Epithelial cell of prostate (primary cell): ENCODE measurements at places on chromosomes 2 and 18.

DNA sequence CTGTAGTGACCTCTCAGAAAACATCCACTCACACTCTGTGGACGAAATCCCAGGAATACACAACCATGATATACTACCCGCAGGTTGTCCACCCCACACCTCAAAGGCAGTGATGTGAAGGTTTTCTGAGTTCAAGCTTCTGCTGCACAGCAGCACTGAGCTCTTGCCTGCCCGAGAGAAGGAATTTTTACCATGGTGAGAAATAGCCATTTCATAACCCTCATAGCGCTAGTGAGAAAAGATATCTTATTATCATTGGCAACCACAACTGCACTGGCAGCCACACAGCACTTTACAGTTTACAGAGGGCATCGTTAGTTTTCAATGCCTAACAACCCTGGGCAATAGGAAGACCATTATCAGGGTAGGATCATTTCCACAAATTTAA, 36.9 kb downstream of the NAPG start:
- no peak for DNase-seq

DNA sequence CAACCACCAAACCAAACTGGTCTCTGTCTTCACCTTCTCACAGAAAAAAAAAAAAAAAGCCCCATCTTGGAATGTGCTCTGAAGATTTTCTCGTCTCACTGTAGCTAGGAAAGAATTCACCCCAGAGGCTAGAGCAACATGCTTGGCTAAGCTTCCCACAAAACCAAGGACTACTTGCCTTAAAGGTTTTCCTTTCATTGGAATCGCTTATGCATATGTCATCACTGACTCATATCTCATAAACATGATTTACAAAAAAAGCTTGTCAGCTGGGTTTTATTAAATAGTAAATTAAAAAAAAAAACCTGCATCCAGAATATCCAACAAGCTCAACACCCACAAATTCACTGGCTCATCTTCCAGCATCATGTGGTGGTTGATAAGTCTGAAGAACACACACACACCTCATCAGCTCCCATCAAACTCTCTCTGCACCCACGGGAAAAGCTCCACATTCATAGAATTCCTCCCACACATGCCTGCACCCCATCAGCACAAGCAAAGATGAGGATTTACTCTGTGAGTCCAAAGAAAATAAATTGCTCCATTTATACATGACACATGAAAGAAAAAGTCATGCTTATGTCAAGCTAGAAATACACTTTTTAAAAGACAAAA, 182.0 kb upstream of the TRIB2 start:
- DNase-seq: peak; percentile 64

GRCh38 chr2:104855221-104856085, 1.5 kb downstream of the POU3F3 start:
- no peak for DNase-seq

GRCh38 chr2:9646196-9647030, 15.6 kb upstream of the YWHAQ start:
- no peak for DNase-seq

DNA sequence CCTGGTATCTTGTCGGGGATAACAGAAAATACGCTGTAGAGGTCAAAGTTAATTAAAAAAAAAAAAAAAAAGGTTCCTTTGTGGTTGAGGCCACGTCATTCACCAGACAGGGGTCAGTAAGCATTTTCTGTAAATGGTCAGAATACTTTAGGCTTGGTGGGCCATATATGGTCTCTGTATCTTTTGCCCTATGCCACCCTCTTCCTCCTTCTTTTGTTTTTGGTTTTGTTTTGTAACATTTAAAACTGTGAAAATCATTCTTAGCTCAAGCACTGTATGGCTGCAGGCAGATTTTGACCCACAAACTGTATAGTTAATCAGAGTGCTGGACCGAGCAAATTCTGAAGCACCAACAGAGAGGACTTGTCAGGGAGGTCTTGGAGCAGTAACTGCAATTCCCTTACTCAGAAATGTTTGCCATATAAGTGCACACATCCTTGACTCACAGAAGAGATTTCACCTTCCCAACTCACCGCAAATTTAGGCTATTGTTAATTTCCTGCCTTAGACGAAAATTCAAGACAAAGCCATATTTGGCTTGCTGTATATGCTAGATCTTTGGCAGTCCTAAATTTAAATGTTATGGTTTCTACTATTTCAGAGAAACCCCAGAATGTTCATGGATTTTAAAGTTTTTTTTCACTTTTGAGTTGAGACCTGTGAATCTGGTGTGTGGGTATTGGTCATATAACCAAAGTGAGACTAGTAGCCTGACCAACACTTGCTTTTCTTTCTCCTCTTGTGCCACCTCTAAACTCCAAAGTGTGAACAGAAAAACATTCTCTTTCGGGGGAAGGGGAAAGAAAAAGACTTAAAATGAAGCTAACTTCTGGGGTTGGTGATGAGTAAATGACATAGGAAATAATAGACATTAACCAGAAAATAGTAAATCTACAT, 65.4 kb downstream of the DOCK10 start:
- no peak for DNase-seq
